ENCODE measurements at places on chromosomes 6 and 20.

- DNase-seq = no peak
These were observed 103.4 kb upstream of the BTBD3 start for GRCh38 chr20:11814267-11814666.

GRCh38 chr6:161023316-161023715 lies 31.7 kb downstream of the MAP3K4 start:
- no peak for DNase-seq

- DNase-seq = no peak
These were observed 61.6 kb upstream of the HS3ST5 start for GRCh38 chr6:114404339-114404955.

DNA sequence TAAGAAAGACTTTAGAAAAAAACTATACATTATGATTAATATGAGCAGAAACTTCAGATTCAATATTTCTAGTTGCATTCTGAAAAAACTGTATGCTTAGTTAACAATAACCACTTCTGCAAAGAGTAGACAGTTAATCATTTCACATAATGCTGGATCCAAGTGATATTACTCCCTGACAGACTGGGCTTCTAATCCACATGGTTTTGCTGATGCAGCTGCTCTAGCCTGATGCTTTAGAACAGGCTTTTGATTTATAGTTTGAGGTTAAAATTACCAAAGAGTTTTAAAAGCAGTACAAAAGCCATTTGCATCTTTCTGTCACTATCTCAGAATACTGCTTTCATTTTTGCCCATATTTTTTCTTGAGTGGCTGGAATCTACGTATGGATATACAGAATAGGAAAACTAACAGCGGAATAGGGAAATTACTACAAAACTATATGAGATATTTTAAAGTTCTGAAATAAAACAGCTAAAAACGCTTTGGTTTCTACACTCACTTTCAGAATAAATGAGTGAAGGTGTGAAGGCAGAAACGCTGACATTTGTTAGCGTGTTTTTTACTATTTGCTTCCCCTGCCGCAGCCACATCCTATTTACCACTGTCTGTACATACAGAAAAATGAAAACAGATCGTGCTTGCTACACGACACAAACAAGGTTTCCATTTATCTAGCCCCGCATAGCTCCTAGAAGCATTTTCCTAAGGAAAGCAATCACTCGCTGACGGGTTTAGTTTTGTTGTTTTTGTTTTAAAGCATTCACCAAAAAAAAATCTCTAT lies 61.7 kb downstream of the METTL24 start:
- no peak for DNase-seq

DNA sequence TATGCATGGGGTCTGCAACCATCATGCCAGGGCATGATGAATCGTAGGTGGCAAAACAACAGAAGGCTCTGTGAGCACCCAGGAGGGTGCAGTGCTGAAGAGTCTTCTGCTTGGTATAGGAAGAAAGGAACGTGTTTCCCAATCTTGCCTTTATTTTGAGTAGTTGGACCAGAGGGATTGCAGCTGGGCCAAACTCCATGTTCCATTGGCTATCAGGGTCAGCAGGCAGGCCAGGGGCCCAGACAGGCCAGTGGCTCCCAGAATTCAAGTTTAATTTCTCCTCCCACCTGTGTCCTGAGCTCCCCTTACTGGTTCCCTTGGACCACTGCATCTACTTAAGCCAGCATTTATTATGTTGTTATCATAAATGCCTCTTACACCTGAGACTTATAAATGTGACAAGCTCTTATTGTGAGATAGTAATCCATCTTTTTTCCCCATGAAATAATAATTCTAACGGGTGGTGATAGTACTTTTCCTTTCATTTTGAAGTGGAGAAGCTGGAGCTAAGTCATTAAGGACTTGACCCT lies 918 bp upstream of the TRIM38 start:
- DNase-seq = no peak

DNA sequence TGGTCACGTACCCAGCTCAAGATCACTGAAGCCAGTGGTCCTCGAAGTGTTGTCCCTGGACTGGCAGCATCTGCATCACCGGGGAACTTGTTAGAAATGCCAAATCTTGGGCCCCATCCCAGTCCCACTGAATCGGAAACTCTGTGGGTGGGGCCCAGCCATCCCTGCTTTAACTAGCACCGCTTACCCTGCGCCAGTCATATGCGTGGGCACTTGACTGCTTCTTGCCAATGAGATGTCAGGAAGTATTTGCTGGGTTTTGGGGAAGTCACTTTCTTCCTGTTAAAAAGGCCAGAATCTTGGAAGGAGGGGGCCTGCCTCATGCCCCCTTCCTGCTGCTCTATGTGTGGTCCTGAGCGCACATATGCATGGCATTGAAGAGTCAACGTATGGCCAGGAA lies 11.7 kb upstream of the SULF2 start:
- DNase-seq = no peak

Data from AML-193 (cell line).